ENCODE measurements at places on chromosomes 4 and X. TPM values are rescaled to one million over a fixed set of nuclear protein-coding genes. Genes with fewer than 3 reads are reported as not detected.

DNA sequence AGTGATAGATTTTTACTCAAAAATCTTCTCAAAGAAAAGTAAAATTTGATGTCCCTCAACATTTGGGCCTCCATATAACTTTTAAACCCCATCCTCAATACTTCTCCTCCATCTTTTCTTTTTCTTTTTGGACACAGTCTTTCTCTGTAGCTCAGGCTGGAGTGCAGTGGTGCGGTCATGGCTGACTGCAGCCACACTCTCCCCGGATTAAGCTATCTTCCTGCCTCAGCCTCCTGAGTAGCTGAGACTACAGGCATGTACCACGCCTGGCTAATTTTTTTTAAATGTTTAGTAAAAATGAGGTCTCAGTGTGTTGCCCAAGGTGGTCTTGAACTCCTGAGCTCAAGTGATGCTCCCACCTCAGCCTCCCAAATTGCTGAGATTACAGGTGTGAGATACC, 33.1 kb downstream of the KDM6A start:
- no peak for DNase-seq

GRCh38 chrX:110671068-110671803, 124.4 kb downstream of the CHRDL1 start:
- no peak for DNase-seq

GRCh38 chrX:47518144-47518543, 35.1 kb upstream of the ZNF41 start:
- no peak for DNase-seq

GRCh38 chr4:105895583-105896460, 551 bp downstream of the NPNT start:
- no peak for DNase-seq

- no peak for DNase-seq
Observed at GRCh38 chrX:17292111-17292527, 82.9 kb upstream of the NHS start.

DNA sequence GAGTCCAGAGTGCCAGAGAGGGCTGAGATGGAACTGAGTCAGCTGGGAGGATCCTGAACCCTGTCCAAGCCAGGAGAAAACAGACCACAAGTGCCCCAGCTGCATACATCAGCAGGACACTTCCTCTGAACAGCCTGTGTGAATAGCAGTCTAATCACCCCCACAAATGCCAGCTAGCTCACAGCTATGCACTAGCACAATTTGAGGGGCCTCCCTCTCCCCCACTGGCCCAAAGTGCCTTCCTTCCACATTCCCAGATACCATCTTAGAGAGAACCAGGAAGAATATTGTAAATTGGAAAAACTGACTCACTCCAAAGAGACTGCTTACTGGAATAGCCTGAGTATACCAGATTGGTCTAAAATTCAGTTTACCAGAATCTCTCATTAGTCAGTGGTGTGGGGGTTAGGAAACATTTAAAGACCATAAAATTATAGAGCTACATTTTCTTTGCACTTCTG, 292.6 kb upstream of the KLF3 start:
- DNase-seq: no peak

- no peak for DNase-seq
Observed at GRCh38 chrX:107599450-107599861, 28.9 kb upstream of the PRPS1 start.

Gene ZXDA
- 0.90 TPM for polyA plus RNA-seq

DNA sequence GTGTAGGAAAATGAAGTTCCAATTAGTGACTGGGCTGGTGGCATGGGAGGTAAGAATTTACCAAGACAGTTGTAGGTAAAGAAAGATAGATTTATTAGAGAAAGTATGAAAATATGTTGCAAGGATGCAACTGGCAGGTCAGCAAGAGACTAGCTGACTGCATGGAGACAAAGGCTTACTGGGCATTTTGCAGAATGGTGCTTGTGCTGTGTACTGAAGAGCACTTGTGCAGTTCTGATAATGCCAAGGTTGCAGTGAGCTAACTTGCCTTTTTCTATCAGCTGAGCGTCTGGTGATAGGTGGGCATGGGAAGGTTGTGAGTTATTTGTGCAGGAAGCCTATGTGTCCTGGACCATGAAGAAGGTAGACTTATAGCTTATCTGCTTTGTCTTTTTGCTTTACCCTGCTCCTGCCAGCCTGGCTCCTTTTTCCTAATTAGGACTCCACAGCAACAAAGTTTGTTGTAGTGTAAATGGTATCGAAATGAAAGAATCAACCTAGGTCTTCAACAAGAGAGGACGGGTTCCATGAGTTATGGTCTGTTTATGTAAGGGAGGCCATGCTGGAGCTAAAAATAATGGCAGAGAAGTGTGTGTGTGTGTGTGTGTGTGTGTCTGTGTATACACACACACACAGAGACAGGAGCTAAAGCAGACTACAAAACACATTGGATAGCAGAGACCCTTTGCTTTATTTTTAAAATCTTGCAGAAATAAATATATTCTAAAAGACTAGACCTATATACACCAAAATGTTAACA, 15.0 kb downstream of the BST1 start:
- no peak for DNase-seq

GRCh38 chr4:140308366-140309123, 64.9 kb upstream of the SCOC start:
- DNase-seq: no peak

DNA sequence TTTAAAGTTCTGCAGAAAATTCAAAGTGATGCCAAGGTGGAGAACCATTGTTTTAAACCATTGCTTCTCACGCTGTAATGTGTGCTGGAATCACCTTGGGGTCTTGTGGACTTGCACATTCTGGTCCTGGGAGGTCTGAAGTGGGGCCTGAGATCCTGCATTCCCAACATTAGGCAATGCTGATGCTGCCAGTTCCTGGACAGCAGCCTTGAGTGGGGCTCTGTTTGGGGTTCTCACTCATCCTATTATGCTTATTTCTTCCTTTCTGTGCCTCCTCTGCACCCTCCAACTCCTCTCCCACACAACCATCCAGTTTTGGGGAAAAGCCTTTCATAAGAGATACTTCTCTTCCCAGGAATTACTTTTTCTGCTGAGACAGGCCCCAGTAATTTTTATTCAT, 44.2 kb upstream of the RASSF6 start:
- no peak for DNase-seq

DNA sequence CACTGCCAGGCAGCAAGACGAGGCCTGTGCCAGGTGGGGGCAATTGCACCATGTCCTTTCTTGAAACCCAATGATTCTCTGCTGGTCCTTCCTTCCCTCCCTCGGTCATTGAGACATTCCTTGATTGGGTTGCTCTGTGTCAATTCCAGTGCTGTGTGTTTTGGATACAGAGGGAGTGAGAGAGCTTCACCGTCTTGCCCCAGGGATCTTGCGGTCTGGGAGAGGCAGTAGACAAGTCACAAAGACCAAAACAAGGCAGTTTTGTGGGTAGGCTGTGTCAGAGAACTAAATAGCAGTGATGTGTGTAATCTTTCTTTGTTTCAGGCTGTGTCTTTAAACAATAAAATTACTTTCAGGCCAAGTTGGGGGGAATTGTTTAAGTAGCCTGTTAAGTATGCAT, 38.8 kb upstream of the TADA2B start:
- no peak for DNase-seq

- DNase-seq: no peak
Observed at GRCh38 chrX:132258509-132258908, 39.3 kb upstream of the RAP2C start.

Gene IQSEC2
- polyA plus RNA-seq: 0.08 TPM

DNA sequence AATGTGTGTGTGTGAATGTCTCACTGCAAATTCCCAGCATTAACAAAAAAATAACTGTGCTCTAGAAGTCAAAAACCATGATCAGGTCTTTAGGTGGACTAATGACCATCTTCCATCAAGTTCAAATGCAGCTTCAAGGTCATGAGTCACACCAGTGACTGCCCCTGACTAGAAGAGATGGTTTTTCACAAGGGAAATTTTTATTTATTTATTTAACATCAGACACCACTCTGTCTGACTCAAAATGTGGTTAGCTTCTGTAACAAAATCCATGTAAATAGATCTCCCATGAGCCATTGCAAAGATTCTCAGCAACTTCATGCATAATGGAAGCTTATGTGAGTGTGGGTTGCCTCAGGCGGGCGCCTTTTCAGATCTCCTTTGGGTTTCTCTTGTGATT, 219.2 kb downstream of the KIT start:
- no peak for DNase-seq

Gene FREM3
- polyA plus RNA-seq: not detected

DNA sequence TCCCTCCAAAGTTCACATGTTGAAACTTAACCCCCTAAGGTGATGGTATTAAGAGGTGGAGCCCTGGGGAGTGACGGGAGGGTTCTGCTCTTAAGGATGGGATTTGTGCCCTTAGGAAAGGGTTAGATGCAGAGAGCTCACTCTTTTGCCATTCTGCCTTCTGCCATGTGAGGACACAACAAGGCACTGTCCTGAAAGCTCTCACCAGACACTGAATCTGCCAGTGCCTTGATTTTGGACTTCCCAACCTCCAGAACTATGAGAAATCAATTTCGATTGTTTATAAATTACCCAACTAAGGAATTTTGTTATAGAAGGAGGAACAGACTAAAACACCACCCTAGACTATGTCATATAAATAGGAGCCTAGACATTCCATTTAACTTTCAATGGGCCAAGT, 11.7 kb downstream of the LRP2BP start:
- DNase-seq: no peak

Gene TMEM165
- 44.2 TPM for polyA plus RNA-seq

GRCh38 chr4:47824840-47825239, 13.0 kb downstream of the CORIN start:
- no peak for DNase-seq

Gene TCEAL2
- not detected for polyA plus RNA-seq

DNA sequence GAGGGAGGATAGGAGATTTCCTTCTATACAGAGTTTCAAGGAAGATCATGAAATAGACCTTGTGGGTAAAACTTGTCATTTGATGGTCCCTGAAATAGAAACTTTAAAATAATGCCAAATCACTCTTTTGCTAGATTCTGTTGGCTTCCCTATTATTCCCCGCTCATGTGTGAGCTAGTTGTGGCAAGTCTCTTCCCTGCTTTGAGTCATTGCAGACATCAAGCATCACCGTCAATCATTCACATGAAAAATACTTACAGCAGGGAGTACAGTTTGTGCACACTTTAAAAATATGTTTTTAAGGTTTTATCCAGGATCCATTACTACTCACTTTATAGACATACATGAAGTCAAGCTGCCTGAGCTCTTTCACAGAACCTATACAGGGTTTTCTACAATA, 35.2 kb upstream of the INPP4B start:
- DNase-seq: no peak

DNA sequence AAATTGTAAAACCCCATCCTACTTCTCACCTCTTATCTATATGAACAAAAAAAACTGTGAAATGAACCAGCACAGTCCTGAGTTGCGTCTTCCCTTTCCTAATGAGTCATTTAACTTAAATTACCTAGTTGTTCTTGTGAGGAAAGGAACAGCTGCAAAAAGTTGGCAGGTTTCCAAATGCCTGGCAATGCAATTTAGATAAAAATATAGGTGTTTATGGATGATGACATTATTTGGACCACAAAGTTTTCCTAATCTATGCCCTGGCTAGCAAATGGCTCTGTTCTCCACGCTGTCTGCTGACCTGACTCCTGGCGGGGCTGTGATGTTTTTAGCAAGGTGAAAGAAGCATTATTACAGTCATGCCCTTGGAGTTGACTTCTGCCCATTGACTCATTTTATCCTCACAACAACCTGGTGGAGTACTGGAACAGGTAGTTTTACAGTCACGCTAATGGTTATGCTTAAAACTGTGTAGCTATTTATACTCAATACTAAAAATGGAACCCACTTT, 29.8 kb upstream of the RELL1 start:
- DNase-seq: no peak

Gene CCNB3
- polyA plus RNA-seq: 0.38 TPM

- no peak for DNase-seq
Observed at GRCh38 chr4:70437197-70437596, 34.8 kb upstream of the MUC7 start.

DNA sequence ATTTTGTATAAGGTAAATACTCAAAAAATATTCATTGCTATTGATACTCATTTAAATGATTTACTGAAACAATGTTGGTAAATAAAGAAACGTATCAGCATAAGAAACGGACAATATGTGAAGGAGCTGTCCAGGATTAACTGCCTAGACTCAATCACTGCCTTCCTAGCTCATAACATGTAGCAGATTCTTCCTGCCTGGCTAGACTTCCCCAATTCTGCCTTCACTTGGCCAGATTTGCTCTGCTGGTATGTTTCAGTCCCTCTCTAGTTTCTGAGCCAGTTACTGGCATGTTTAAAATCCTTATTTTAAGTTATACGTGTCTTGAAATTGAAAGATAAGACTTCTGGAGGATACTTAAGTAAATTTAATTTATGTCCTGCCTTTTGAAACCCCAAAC, 740.3 kb downstream of the CENPC start:
- no peak for DNase-seq

GRCh38 chrX:10173331-10173900, 16.6 kb downstream of the CLCN4 start:
- no peak for DNase-seq

DNA sequence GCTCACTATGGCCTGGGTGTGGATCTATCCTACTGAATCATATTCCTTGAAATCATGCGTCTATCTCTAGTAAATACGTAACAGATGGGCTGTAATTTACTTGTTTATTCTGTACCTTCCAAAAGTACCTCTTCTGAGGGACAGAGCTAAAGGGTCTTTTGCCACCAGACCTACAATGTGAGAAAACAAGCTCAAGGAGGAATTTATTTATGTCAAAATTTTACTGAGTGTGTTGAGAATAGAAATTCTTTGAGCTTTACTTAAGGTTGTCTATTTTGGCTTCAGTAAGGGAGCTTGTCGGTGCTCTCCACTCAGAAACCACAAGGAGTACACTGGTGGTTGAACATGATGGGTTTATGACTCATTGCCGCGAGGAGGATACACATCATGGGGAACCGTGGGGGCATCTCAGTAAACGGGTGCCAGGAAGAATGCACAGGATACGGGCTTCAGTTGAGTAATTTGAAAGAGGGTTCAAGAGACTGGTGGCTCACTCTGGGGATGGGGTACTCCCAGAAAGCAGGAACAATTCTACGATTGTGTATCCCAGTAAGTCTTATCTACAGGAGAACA, 3.0 kb downstream of the ANK2 start:
- DNase-seq: no peak

Gene ATP1B4
- not detected for polyA plus RNA-seq

DNA sequence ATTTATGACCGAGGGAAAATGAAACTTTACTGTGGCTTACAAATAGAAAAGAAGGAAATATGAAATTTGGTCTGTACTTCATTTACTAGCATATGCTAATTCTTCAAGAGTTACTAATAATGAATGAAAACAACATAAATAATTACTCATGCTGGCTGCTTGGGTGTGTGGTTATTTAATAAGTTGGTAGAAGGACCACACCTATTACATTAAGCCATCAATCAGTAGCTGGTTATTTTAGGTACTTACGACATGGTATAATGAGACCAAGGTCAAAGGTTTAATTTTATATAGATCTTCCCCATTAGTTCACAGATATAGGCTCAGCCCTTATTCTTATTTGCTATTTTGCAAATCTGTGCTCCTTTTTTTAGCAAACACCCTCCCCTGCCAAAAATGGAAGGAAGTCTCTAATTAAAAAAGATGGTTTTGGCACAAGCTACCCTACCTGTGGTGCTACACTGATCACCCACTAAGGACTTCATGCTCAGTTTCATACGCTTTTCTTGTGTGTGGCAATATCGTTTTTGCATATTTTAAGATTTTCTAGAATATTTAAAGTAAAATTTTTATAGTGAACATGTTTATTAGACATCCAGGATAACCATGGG, 14.1 kb downstream of the TMPRSS11D start:
- DNase-seq: no peak

Gene IL9R
- polyA plus RNA-seq: not detected

- DNase-seq: no peak
Observed at GRCh38 chr4:87688316-87688715, 38.2 kb downstream of the DMP1 start.

Gene CYLC1
- not detected for polyA plus RNA-seq

Gene TMPRSS11E
- 0.28 TPM for polyA plus RNA-seq
